ENCODE measurements at places on chromosomes 1 and 21.

DNA sequence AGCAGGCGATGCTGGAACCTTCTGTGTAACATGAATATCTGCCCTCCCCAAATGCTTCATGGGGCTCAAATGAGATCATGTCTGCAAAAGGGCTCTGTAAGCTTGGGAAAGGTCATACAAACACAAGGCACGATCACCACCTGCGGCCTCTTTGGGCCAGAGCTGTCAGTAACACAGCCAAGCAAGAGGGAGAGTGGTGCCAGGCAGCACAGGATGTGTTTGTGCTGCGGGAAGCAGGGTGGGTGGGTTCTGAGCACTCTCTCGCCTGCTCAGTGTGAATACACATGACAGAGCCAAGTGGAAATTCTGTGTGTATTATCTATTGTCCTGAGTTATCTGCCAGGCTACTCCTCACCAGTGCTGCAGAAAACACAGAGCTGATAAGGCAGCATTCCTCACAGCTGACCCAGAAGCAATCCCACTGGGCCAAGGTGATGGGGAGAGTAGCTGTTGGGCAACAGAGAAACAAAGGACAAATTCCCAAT, 101.2 kb downstream of the LAMC2 start:
- peak; percentile 95 for DNase-seq

- no peak for DNase-seq
These were observed 36.9 kb upstream of the PSMG1 start for GRCh38 chr21:39220150-39220549.

- DNase-seq: no peak
These were observed 67.8 kb upstream of the POU3F1 start for GRCh38 chr1:38114241-38115026.

- DNase-seq: peak; percentile 9
These were observed 185.8 kb downstream of the MRPL39 start for GRCh38 chr21:25421321-25422028.

DNA sequence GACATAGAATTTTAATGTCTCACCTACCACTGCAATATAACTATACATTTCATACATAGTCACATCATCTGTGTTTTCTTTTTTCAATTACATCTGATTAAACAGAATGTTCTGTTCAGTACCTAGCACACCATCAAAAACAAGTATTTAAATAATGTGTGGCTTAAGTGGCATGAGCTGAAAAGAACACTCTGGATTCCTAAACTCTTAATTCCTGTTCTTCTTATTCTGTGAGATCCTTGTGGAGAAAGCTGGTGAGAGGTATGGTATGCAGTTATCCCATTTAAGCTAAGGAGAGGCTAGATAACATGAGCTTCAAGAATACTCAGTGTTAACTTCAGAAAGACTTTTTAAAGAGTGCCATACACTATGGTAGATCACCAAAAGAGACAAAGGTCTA, 5.5 kb downstream of the TP53BP2 start:
- no peak for DNase-seq

DNA sequence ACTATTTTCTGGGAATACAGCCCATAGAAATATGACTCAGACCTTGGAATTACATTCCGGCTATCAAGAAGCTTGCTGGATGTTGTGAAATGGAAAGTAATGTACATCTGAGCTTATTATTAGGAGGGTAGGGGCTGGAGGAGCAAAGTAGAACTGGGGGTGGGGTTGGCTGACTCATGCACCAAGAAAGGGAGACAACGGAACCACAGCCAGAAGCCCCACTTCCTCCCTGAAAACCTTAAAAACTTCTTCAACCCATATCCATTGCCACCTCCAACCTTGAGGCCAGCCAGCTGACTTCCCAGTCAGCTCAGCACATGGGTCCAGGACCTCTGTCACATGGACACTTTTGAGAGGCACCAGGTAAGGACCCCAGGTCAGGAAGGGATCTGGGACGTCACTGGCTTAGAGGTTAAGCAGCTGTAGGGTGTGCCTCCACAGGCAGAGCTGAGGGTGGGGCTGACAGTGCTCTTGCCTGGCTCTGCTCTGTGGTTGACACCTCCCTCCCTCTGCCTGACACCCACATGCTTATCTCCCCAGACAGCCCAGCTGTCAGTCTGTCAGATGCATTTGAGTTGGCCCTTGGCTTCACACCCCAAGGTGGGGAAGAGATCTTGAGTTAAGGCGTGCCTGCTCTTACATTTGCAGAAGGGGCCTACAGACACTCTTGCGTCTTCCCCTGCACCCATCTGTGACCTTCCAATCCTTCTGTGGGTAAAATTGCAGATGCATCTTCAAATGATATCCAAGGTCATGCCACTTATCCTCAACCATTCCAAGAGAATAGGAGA, 5.7 kb upstream of the ZNF683 start:
- peak; percentile 65 for DNase-seq

- DNase-seq: no peak
These were observed 42.8 kb upstream of the PADI1 start for GRCh38 chr1:17161926-17162800.

DNA sequence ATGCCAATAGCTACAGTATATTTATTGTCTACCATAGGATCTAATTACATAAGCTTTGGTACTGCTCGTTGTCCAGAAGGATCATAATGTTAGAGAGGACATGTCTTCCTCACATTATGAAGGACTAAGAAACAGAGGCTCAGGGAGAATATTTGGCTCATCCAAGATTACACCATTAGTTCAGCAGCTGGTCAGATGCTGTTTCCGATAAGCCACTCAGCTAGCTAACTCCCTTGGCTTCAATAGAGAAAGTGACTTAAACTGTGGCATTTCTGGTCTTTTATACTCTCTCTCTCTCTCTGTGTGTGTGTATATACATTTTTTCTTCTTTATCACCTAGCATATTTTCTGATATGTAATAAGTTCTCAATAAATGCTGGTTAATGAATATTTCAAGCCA, 70.4 kb downstream of the DDR2 start:
- no peak for DNase-seq

DNA sequence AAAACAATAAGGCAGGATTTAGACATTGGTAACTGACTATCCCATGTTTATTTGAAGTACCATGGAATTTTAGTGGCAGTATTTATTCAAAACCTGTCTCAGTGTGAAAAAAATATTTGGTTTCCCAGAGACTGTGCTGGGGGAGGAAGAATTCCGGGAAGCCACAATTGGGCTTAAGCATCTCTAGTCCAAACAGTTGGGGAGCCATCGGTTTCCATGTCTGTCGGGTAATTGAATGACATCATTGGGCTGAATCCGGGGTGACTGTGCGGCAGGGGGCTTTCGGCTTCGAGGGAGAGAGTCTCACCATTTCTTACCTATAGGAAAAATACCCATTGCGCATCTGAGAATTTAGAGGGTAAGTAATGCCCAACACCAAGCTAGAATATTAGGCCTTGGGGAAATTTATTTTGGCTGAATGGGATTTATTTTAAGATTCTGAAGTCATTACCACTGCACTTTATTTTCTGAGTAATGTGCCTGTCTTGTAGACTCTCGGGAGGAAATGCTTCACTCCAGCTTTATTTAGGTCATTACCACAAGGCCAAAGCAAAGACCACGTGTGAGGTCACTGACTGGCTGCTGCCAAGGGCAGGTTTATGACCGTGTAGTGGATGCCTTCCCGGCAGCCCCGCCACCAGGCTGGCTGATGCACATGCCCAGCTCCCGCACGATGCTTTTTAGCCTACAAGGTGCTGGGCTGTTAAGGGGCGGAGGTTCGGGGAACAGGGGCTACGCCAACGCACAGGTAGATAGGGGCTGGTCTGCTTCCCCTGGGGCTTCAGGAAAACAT, 23.1 kb upstream of the UMODL1 start:
- peak; percentile 52 for DNase-seq

GRCh38 chr1:98368995-98369394, 292.5 kb upstream of the SNX7 start:
- no peak for DNase-seq

DNA sequence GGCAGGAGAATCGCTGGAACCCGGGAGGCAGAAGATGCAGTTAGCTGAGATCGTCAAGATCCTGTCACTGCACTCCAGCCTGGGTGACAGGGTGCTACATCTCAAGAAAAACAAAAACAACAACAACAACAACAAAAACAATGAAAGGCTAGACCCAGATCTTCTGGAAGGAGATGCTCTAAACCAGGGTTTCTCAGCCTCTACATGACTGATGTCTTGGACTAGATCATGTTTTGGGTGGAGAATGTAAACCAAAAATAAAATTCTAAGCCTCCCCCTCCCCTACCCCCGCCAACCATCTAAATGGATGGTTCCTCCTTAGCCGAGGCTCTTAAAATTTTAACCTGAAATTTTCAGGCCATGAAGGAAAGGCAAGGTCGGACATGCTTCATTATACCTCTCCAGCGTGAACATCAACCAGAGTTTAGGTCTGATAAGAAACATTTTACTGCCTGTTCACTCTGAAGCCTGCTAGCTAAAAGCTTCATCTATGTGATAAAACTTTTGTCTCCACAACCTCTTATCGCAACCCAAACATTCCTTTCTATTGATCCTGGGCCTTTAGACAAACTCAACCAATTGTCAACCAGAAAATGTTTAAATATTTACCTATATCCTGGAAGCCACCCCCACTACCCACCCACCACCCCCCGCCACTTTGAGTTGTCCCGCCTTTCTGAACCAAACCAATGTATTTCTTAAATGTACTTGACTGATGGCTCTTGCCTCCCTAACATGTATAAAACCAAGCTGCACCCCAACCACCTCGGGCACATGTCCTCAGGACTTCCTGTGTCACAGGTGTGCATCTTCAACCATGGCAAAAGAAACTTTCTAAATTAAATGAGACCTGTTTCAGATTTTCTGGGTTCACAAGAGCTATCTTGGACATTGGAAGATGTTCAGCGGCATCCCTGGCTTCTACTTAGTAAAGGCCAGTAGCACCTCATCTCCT, 1.9 kb upstream of the CAPN2 start:
- DNase-seq: no peak

GRCh38 chr1:162626761-162627160, 5.5 kb upstream of the DDR2 start:
- no peak for DNase-seq

- no peak for DNase-seq
These were observed 3.4 kb downstream of the GDAP2 start for GRCh38 chr1:117925981-117926380.

GRCh38 chr1:239392271-239392670, 5.9 kb downstream of the CHRM3 start:
- no peak for DNase-seq

Measured in dermis microvascular lymphatic vessel endothelial cell (primary cell).